ENCODE measurements at places on chromosomes 12 and 14. TPM values are rescaled to one million over a fixed set of nuclear protein-coding genes. Genes with fewer than 3 reads are reported as not detected.

DNA sequence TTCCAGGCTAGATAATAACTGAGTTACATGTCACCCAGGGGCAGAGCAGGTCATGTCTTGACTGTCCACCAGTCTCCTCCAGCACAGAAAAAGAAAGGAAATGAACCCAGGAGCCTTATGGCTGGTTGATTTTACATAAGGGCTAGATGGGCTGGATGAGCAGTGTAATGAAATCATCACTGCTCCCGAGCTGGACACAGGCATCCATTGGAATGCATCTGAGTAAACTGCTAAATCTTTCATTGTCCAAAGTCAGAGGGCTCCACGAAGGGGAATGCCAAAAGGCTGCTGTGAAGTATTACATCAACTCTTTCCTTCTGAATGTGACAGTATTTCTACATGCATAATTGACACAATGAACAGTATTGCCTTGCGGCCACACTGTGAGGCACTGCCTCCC is 30.1 kb upstream of the TSPAN11 start:
- H3K27ac ChIP-seq, result no peak overlapping the region
- no peaks in the 10 kb centered on the region for H3K4me1 ChIP-seq
- H3K4me3 ChIP-seq, result no peak overlapping the region
- DNase-seq, result no peak
- H3K27me3 ChIP-seq, result no peaks in the 10 kb centered on the region
- no peaks in the 10 kb centered on the region for H3K36me3 ChIP-seq

- H3K4me3 ChIP-seq, result no peak overlapping the region
- H3K27ac ChIP-seq, result no peak overlapping the region
- H3K27me3 ChIP-seq, result no peaks in the 10 kb centered on the region
- H3K4me1 ChIP-seq, result no peaks in the 10 kb centered on the region
- H3K36me3 ChIP-seq, result no peaks in the 10 kb centered on the region
Observed at GRCh38 chr12:100414739-100415138, 57.9 kb downstream of the SLC17A8 start.

- no peak overlapping the region for H3K27ac ChIP-seq
- no peak for DNase-seq
- no peaks in the 10 kb centered on the region for H3K27me3 ChIP-seq
- H3K36me3 ChIP-seq, result no peaks in the 10 kb centered on the region
- no peak overlapping the region for H3K4me3 ChIP-seq
- H3K4me1 ChIP-seq, result no peaks in the 10 kb centered on the region
Observed at GRCh38 chr12:16583969-16584745, 21.8 kb downstream of the LMO3 start.

DNA sequence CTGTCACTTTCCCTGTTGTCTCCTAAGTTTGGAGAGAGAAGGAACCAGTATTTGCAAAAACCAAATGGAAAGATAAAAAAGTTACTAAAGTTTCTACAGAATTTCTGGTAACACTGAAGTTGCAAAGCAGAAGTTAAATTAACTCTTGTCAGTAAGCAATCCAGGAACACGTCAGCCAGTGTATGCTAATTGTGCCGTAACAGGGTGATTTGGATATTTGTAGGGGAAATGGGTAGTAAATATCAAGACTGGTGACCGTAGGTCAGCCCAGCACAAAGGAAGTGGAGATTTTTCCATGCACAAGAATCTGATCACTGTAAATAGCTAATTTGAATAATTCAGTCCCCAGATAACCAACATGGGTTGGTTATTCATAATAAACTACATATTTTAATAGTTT is 2.3 kb downstream of the CDKN1B start:
- H3K36me3 ChIP-seq, result peaks cover 5% of the 10 kb centered on the region
- H3K4me1 ChIP-seq, result peaks cover 40% of the 10 kb centered on the region
- peak overlapping the region; percentile 75 for H3K4me3 ChIP-seq
- no peak for DNase-seq
- H3K27ac ChIP-seq, result peak overlapping the region; percentile 96

- H3K36me3 ChIP-seq, result no peaks in the 10 kb centered on the region
- no peak for DNase-seq
- H3K27ac ChIP-seq, result no peak overlapping the region
- no peaks in the 10 kb centered on the region for H3K4me1 ChIP-seq
- no peaks in the 10 kb centered on the region for H3K27me3 ChIP-seq
Observed at GRCh38 chr14:30525833-30526232, 33.1 kb upstream of the G2E3 start.

GRCh38 chr14:103628684-103629502 is at the start of gene KLC1:
Gene KLC1 (plus strand): TSS chr14:103629211. CDS start chr14:103654565, 25,354 bp downstream.
- peak within 1 kb of the TSS; percentile 99 for H3K27ac ChIP-seq
- DNase-seq, result peak; percentile 88
- peaks cover 20% of the 10 kb centered on the region for H3K4me1 ChIP-seq
- H3K36me3 ChIP-seq, result peaks cover 8% of the 10 kb centered on the region
- H3K27me3 ChIP-seq, result no peaks in the 10 kb centered on the region

GRCh38 chr14:21199611-21200560 is 44.0 kb upstream of the OR5AU1 start:
- H3K27me3 ChIP-seq, result no peaks in the 10 kb centered on the region
- H3K36me3 ChIP-seq, result no peaks in the 10 kb centered on the region
- no peaks in the 10 kb centered on the region for H3K4me1 ChIP-seq
- H3K27ac ChIP-seq, result no peak overlapping the region
- H3K4me3 ChIP-seq, result no peak overlapping the region

DNA sequence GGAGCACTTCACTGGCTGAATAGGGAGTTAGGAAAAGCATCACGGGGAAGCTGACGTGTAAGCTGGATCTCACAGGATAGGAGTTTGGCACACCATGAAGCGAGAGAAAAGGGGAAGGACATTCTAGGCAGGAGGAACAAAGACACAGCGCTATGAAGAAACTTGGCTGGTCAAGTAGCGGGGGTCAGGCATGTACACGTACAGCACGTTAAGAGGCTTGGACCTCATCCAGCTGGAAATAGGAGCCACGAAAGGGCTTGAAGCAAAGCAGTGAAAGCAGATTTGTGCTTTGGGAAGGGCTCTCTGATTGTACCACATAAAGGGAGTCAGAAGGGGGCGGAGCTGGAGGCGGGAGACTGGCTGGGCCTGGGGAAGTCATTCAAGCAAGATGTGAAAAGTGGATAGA is 19.6 kb upstream of the GALNT8 start:
- no peaks in the 10 kb centered on the region for H3K36me3 ChIP-seq
- DNase-seq, result no peak
- no peak overlapping the region for H3K4me3 ChIP-seq

- DNase-seq, result no peak
- H3K4me1 ChIP-seq, result peaks cover 12% of the 10 kb centered on the region
- H3K36me3 ChIP-seq, result no peaks in the 10 kb centered on the region
- no peak overlapping the region for H3K4me3 ChIP-seq
- H3K27ac ChIP-seq, result no peak overlapping the region
Observed at GRCh38 chr14:103867020-103867419, 19.6 kb upstream of the PPP1R13B start.

- DNase-seq, result no peak
- no peaks in the 10 kb centered on the region for H3K27me3 ChIP-seq
- no peaks in the 10 kb centered on the region for H3K4me1 ChIP-seq
Observed at GRCh38 chr14:104939666-104940410, 15.2 kb downstream of the PLD4 start.

DNA sequence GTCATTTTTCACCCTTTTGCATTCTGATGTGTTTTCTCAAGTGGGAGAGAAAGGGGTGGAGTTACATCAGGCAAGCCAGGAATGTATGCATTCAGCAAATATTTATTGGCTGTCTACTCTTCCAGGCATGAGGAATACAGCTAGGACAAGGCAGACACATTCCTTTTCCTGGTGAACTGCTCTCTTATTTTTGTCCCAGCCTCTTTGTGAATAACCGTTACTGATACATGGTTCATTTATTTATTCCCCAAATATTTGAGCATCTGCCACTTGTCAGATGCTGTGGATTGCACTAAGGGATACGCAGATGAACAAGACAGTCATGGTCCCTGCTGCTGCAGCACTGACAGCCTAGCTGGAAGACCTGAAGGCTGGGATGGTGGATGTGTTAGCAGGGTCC is 6.1 kb downstream of the PELI2 start:
- H3K4me1 ChIP-seq, result peaks cover 34% of the 10 kb centered on the region
- H3K27ac ChIP-seq, result no peak overlapping the region
- no peak overlapping the region for H3K4me3 ChIP-seq
- no peak for DNase-seq
- H3K36me3 ChIP-seq, result no peaks in the 10 kb centered on the region

DNA sequence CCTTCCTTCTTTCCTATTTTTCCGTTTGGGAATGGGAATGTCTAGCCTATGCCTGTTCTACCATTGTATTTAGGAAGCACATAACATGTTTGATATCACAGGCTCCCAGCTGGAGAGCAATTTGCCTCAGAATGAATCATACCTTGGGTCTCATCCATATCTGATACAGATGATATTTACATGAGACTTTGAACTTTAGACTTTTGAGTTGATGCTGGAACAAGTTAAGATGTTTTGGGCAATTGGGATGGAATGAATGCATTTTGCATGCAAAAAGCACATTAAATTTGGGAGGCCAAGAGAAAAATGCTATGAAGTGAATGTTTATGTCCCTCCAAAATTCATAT is 61.9 kb upstream of the BEGAIN start:
- no peaks in the 10 kb centered on the region for H3K4me1 ChIP-seq
- H3K27ac ChIP-seq, result no peak overlapping the region
- no peaks in the 10 kb centered on the region for H3K27me3 ChIP-seq
- no peak for DNase-seq
- H3K4me3 ChIP-seq, result no peak overlapping the region

DNA sequence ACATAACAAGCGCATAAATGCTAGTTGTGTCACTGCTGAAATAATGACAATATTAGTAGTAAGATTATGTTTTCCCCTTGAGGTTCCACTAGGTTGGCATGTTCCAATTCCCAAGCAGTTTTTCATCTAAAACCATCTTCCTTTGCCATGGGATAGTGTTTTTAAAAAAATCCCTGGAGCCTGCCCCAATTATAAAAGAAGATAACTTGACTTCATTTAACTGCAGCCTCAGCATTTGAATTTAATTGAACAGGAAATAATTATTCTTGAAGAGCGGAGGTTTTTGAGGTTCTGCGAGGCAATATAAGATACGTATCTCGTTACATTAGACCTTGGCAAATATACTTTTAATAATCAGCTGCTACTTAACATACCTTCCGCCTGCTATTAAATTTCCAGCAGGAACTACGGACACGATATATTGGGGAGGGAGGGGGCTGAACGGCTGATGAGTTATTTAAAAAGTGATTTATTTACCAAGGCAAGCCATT is 65.2 kb upstream of the HSPB8 start:
- H3K27me3 ChIP-seq, result no peaks in the 10 kb centered on the region
- H3K4me1 ChIP-seq, result no peaks in the 10 kb centered on the region
- H3K4me3 ChIP-seq, result no peak overlapping the region
- no peaks in the 10 kb centered on the region for H3K36me3 ChIP-seq

- H3K36me3 ChIP-seq, result no peaks in the 10 kb centered on the region
- H3K4me1 ChIP-seq, result no peaks in the 10 kb centered on the region
- H3K4me3 ChIP-seq, result no peak overlapping the region
- DNase-seq, result no peak
Observed at GRCh38 chr12:87051621-87052020, 795.4 kb upstream of the MGAT4C start.

- H3K4me3 ChIP-seq, result no peak overlapping the region
- DNase-seq, result no peak
- H3K4me1 ChIP-seq, result no peaks in the 10 kb centered on the region
Observed at GRCh38 chr14:62673014-62673755, 372.1 kb downstream of the KCNH5 start.

DNA sequence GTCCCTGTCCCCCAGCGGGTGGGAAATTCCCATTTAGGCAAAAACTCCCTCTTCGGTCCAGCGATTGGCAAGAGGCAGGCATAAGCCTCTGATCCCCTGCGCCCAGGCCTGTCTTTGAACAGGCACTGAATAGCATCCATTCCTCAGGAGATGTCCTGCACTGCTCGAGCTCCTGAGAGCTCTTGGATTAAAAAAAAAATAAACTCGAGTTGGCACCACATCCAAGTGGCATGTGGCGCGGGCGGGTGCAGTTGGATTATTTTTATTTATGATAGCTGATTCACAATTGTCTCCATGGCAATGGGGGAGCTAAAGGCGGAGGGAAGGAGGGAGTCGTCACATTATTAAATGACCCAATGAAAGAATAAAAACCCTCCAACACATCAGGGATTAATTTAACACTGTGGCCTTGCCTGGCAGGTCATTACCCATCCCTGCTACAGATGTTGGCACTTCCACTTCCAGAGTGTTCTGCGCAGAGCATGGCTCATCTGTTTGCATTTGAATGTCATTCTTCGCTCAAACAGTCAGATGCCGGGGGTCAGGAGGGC is 207.2 kb downstream of the AACS start:
- no peaks in the 10 kb centered on the region for H3K27me3 ChIP-seq
- no peak overlapping the region for H3K27ac ChIP-seq
- DNase-seq, result no peak
- H3K4me3 ChIP-seq, result no peak overlapping the region
- no peaks in the 10 kb centered on the region for H3K36me3 ChIP-seq

DNA sequence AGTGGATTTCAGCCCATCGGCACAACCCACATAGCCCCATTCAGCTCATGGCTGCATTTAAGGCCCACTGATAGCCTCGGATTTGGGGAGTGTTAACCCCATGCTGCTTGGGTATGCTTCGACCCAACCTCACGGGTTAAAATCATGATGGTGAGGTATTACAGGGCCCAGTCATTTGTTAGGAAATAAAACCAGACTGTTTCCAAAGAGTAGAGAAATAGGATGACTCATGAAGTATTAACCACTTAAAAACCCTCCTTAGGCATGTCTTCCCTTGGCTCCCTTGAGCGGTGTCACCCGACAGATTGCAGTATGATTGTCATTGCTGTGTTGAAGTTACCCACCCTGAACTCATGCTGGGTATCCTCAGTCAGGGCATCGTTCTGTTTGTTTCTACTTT is 289.1 kb downstream of the CACNA1C start:
- peaks cover 87% of the 10 kb centered on the region for H3K4me1 ChIP-seq
- no peaks in the 10 kb centered on the region for H3K27me3 ChIP-seq
- no peaks in the 10 kb centered on the region for H3K36me3 ChIP-seq
- no peak overlapping the region for H3K4me3 ChIP-seq
- peak overlapping the region; percentile 48 for H3K27ac ChIP-seq

DNA sequence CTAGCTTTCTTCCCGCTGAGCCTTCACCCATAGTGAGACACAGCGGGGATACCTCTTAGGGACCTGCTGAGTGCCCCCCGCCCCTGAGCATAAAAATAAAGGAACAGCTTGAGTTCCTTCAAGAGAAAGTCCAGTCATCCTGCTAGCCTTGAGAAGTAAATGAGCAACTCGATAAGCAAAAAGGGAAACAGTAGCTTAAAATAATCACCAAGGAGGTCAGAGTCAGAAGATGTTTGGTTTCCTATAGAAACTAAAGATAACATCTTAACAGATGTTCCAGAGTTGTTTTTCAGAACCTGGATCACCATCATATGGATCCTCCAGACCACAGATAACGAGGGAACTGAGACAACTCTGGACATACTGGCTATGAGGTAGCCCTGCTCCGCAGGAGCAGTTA is 94.0 kb downstream of the BCAT1 start:
- no peaks in the 10 kb centered on the region for H3K27me3 ChIP-seq
- no peaks in the 10 kb centered on the region for H3K36me3 ChIP-seq
- H3K27ac ChIP-seq, result peak overlapping the region; percentile 16

- no peaks in the 10 kb centered on the region for H3K36me3 ChIP-seq
- DNase-seq, result no peak
- no peak overlapping the region for H3K27ac ChIP-seq
- H3K4me1 ChIP-seq, result peaks cover 21% of the 10 kb centered on the region
- H3K27me3 ChIP-seq, result no peaks in the 10 kb centered on the region
Observed at GRCh38 chr14:23559010-23559925, 3.2 kb downstream of the THTPA start.

The BDKRB1 gene
- not detected for total RNA-seq

The FGF23 gene
- not detected for total RNA-seq

The BDKRB2 gene
- total RNA-seq, result 7.9 TPM

The EML5 gene
- 0.21 TPM for total RNA-seq

The NXPH4 gene
- total RNA-seq, result not detected

The MRPS35 gene
- total RNA-seq, result 2.7 TPM

The FAM181A gene
- not detected for total RNA-seq

The OR4E2 gene
- total RNA-seq, result not detected

Measured in ascending aorta (tissue), 2 donors.